ENCODE measurements at places on chromosomes 16 and 17. TPM values are rescaled to one million over a fixed set of nuclear protein-coding genes. Genes with fewer than 3 reads are reported as not detected.

- no peaks in the 10 kb centered on the region for H3K4me1 ChIP-seq
- H3K27ac ChIP-seq = no peak overlapping the region
- no peaks in the 10 kb centered on the region for H3K27me3 ChIP-seq
- H3K4me3 ChIP-seq = no peak overlapping the region
These were observed 123.7 kb upstream of the CCL2 start for GRCh38 chr17:34131386-34131785.

GRCh38 chr16:29848420-29849297 lies 14.4 kb downstream of the CDIPT start:
- H3K27ac ChIP-seq = no peak overlapping the region
- no peaks in the 10 kb centered on the region for H3K27me3 ChIP-seq
- no peak overlapping the region for H3K4me3 ChIP-seq
- peaks cover 15% of the 10 kb centered on the region for H3K36me3 ChIP-seq
- DNase-seq = peak; percentile 63
- H3K4me1 ChIP-seq = peaks cover 5% of the 10 kb centered on the region

- no peaks in the 10 kb centered on the region for H3K4me1 ChIP-seq
- H3K27ac ChIP-seq = no peak overlapping the region
- no peaks in the 10 kb centered on the region for H3K27me3 ChIP-seq
- H3K4me3 ChIP-seq = no peak overlapping the region
These were observed 233.5 kb upstream of the RPL38 start for GRCh38 chr17:73969956-73970355.

DNA sequence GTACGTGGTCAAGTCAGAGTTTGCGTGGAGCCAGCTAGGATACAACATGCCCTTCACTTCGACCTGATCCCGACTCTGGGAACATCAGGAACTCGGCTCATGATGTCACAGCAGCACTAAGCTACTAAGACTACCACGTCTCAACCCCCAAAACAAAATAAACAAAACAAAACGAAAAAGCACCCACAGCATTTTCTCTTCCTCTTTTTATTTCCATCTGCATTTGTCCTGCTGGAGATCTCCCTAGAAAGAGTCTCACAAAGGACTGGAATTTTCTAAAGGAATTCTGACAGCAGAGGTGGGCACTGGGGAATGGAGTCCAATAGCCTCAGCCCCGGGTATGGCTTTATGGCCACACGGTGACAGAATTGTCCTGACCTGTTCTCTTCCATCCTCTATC lies 196.6 kb downstream of the SALL1 start:
- no peaks in the 10 kb centered on the region for H3K27me3 ChIP-seq
- H3K27ac ChIP-seq = no peak overlapping the region
- no peaks in the 10 kb centered on the region for H3K4me1 ChIP-seq
- H3K36me3 ChIP-seq = no peaks in the 10 kb centered on the region
- DNase-seq = no peak
- no peak overlapping the region for H3K4me3 ChIP-seq

GRCh38 chr17:73616120-73616872 lies 27.9 kb downstream of the SDK2 start:
- no peaks in the 10 kb centered on the region for H3K4me1 ChIP-seq
- H3K27ac ChIP-seq = no peak overlapping the region
- H3K27me3 ChIP-seq = no peaks in the 10 kb centered on the region
- no peak overlapping the region for H3K4me3 ChIP-seq
- H3K36me3 ChIP-seq = no peaks in the 10 kb centered on the region
- no peak for DNase-seq

DNA sequence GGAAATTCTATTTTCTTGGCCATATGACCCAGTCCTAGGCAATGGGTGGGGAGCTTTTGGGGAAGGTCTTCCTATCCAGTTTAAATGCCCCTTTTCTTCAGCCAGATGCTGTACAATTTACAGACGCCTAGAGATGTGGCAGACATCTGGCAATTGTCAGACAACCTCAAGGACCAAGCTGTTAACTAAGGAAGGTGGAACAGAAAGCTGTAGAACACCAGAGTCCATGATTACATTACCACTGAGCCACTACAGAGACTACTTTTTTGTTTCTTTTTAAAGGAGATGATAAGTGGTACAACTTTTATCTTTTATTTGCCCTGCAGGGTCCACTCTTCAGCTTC lies 21.1 kb upstream of the CORO6 start:
- DNase-seq = no peak
- no peak overlapping the region for H3K4me3 ChIP-seq
- no peaks in the 10 kb centered on the region for H3K36me3 ChIP-seq
- no peaks in the 10 kb centered on the region for H3K27me3 ChIP-seq

DNA sequence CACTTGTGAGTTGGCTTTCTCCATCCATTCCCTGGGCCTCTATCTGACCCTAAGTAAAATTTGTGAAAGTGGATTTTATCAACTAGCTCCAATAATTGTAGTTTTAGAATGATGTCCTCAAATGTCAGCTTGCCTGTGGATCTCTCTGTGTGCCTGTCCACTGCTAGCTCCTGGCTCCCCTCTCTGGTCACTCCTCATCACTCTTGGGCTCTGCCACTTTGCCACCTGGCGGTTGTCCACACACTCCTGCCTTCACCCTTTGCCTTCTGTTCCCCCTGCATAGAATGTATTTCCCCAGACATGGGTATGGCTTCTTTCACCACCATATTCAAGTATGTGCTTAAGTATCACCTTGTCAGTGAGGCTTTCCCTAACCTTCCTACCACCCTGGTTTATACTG lies 19.8 kb downstream of the ANKFN1 start:
- no peaks in the 10 kb centered on the region for H3K4me1 ChIP-seq
- no peaks in the 10 kb centered on the region for H3K36me3 ChIP-seq
- peaks cover 7% of the 10 kb centered on the region for H3K27me3 ChIP-seq
- DNase-seq = no peak

DNA sequence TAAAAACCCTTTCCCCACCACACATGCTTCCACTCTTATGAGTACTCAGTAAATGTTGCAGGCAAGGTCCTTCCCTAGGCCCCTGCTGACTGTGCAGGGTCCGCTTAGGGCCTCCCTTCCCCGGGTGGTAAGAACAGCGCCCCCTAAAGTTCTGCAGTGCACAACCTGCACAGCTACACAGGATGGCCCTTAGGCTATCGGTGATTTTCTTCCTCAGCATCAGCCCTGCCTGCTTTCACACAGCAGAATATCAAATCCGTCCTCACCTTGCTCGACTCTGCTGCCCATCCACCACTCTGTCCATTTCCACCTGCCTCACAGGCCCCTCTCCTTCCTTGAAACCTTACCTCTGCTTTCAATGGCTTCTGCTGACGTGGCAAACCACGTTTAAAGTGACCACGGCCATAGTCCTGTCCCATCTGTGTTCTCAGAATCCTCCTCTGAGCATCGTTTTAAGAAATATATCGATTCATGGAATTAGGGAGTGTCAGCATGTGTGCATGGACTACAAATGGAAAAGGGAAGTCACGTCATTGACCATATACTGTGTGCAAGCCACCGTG lies 51.4 kb upstream of the TMEM132E start:
- no peaks in the 10 kb centered on the region for H3K36me3 ChIP-seq
- no peaks in the 10 kb centered on the region for H3K4me1 ChIP-seq
- no peaks in the 10 kb centered on the region for H3K27me3 ChIP-seq
- no peak overlapping the region for H3K27ac ChIP-seq
- no peak for DNase-seq

GRCh38 chr16:13970708-13971422 lies 50.9 kb downstream of the ERCC4 start:
- H3K36me3 ChIP-seq = no peaks in the 10 kb centered on the region
- no peak overlapping the region for H3K4me3 ChIP-seq
- H3K4me1 ChIP-seq = no peaks in the 10 kb centered on the region
- H3K27me3 ChIP-seq = no peaks in the 10 kb centered on the region

GRCh38 chr16:10883004-10883403 lies 6.0 kb downstream of the CIITA start:
- no peak overlapping the region for H3K4me3 ChIP-seq
- peaks cover 7% of the 10 kb centered on the region for H3K27me3 ChIP-seq
- no peak overlapping the region for H3K27ac ChIP-seq
- H3K36me3 ChIP-seq = no peaks in the 10 kb centered on the region
- H3K4me1 ChIP-seq = no peaks in the 10 kb centered on the region

GRCh38 chr17:82283208-82283749 lies 9.8 kb upstream of the CSNK1D start:
- H3K4me1 ChIP-seq = peaks cover 16% of the 10 kb centered on the region
- no peaks in the 10 kb centered on the region for H3K36me3 ChIP-seq
- H3K27ac ChIP-seq = no peak overlapping the region
- no peak for DNase-seq
- no peaks in the 10 kb centered on the region for H3K27me3 ChIP-seq
- H3K4me3 ChIP-seq = no peak overlapping the region

DNA sequence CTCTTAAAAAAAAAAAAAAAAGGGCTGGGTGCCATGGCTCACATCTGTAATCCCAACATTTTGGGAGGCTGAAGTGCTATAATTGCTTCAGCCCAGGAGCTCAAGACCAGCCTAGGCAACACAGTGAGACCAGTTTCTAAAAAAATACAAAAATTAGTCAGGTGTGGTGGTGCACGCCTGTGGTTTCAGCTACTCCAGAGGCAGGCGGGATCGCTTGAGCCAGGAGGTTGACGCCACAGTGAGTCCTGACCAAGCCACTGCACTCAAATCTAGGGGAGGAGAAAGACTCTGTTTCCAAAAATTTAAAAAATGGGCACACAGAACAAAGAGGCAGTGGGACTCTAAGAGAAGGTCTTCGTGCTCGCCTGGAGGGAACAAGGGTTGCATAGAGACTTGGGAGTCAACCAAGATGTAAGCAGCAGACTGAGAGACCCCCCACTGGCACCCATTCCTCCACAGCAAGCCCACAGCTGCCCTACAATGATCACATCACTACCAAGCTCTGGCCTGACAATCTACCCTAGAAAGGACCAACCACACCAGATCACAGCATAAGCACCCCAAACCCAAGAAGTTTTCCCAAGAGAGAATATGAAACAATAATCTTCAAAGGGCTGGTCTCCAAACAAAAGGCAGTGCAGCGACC lies 121.6 kb downstream of the ANKRD11 start:
- no peak for DNase-seq
- no peak overlapping the region for H3K27ac ChIP-seq
- H3K36me3 ChIP-seq = peaks cover 2% of the 10 kb centered on the region
- H3K27me3 ChIP-seq = no peaks in the 10 kb centered on the region

DNA sequence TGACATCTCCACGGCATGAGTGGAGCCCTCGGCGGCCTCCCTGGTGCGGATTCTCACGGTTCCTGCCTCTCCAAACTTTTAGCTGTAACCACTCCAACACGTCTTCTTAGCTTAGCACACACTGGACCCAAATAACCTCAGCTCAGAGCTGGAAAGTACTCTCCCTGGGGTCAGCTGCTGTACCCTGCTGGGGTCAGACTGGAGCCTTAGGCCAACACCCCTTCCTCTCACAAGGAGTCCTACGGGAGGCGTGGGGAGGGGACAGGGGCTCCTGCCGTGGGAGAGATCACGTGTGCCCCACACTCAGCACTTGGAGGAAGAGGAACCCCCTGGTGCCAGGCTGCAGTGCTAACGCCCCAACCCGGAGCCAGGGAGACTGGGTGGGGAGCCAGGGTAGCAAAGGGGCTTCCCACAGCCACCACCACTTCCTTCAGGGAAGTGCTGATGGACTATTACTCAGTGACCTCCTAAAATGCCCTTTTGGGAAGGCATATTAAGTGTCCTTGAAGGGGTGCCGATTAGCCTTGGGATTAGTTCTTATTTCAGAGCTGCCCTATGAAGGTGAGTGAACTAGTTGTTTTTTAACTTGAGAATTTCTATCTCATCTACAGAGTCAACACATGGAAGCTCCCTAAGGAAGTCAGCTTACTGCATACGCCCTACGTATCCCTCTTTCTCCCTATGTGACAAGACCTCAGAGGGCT lies 124.0 kb downstream of the HIC1 start:
- no peaks in the 10 kb centered on the region for H3K36me3 ChIP-seq
- H3K4me3 ChIP-seq = no peak overlapping the region
- H3K27ac ChIP-seq = peak overlapping the region; percentile 94
- H3K27me3 ChIP-seq = no peaks in the 10 kb centered on the region
- DNase-seq = peak; percentile 70
- peaks cover 83% of the 10 kb centered on the region for H3K4me1 ChIP-seq

DNA sequence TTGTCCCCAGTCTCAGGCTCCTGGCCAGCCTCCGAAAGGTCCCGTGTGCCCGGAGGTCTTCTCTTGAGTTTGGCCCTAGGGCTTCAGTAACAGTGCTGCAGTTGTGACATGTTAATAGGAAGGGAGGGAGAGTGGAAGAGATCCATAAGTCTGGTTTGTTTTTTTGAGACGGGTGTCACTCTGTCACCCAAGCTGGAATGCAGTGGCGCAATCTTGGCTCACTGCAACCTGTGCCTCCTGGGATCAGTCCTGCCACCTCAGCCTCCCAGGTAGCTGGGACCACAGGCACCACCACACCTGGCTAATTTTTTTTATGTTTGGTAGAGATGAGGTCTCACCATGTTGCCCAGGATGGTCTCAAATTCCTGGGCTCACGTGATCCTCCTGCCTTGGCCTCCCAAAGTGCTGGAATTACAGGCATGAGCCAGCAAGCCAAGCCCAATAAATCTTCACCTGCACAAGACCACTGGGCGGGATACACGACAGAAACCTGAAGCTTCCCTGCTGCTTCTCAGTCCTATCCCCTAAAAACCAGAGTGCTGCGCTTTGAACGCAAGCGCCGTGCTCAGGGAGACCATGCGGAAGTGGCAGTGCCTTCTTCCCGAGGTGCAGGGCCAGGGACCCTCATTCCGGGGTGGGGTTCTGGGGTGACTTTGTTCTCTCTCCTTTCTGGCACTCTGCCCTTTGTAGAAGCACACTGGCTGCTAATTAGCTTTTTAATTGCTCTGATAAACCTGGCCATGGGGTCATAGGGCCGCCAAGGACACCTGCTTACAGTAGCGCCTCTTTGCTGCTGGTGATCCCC lies 10.9 kb downstream of the TRAF7 start:
- no peaks in the 10 kb centered on the region for H3K27me3 ChIP-seq
- peaks cover 29% of the 10 kb centered on the region for H3K36me3 ChIP-seq
- H3K27ac ChIP-seq = no peak overlapping the region
- peaks cover 15% of the 10 kb centered on the region for H3K4me1 ChIP-seq
- DNase-seq = no peak
- H3K4me3 ChIP-seq = no peak overlapping the region

GRCh38 chr16:82185012-82185411 lies 15.0 kb upstream of the MPHOSPH6 start:
- H3K4me3 ChIP-seq = no peak overlapping the region
- H3K27ac ChIP-seq = no peak overlapping the region
- H3K27me3 ChIP-seq = no peaks in the 10 kb centered on the region
- no peak for DNase-seq

DNA sequence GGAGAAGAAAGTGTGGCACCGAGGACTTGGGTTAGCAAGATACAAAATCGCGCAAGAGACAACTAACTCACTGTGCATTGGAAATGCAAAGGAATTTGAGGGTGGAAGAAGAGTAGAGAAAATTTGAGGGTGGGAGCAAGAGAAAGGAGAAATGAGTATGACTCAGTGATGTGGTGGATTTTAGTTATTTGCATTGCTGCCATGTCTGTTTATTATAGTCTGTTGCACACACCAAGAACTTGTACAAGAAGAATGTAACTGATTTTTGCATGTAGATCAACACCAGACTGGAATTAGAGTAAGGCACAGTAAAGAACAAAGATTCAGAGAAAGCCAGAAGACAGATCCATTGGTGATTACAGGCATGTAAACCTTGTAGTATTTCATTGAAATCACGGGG lies 71.6 kb upstream of the SMIM36 start:
- no peak overlapping the region for H3K27ac ChIP-seq
- peaks cover 9% of the 10 kb centered on the region for H3K4me1 ChIP-seq
- no peaks in the 10 kb centered on the region for H3K36me3 ChIP-seq
- no peak overlapping the region for H3K4me3 ChIP-seq

The MFSD6L gene
- not detected for total RNA-seq

The PYY gene
- not detected for total RNA-seq

The CACNG3 gene
- total RNA-seq = not detected

The CCL1 gene
- total RNA-seq = not detected

The NPIPB6 gene
- total RNA-seq = 5.0 TPM

The TBC1D3E gene
- total RNA-seq = not detected
